A549 treated with Hydrocortisone at 1 μM for 4 hours (cell line): ENCODE measurements at places on chromosomes 6 and 20. TPM values are rescaled to one million over a fixed set of nuclear protein-coding genes. Genes with fewer than 3 reads are reported as not detected.

Gene KHDC3L
- not detected in 5 replicates for total RNA-seq

Gene RALY
- total RNA-seq, result 133 to 156 TPM (median 151 TPM) in 5 replicates

Gene GJA1
- 44.8 to 73.9 TPM (median 61.9 TPM) in 5 replicates for total RNA-seq

Gene FNDC1
- total RNA-seq, result 0.06 to 0.08 TPM (median 0.08 TPM) in 5 replicates

Gene RAB44
- total RNA-seq, result 0.02 to 0.07 TPM (median 0.05 TPM) in 3 of 5 replicates, not detected in the others

Gene NRN1
- total RNA-seq, result 0.38 to 1.0 TPM (median 0.60 TPM) in 5 replicates

Gene CLDN20
- total RNA-seq, result not detected in 5 replicates

Gene CDH4
- 5.8 to 9.4 TPM (median 7.9 TPM) in 5 replicates for total RNA-seq

Gene HSPA1L
- 1.2 to 2.0 TPM (median 1.6 TPM) in 5 replicates for total RNA-seq

Gene MROH8
- total RNA-seq, result 0.71 to 1.5 TPM (median 1.3 TPM) in 5 replicates

Gene CPXM1
- total RNA-seq, result 0.06 TPM in 1 of 5 replicates, not detected in the others

Gene TMEM244
- total RNA-seq, result not detected in 5 replicates

Gene SPTLC3
- 0.01 to 0.12 TPM (median 0.09 TPM) in 3 of 5 replicates, not detected in the others for total RNA-seq

Gene GLP1R
- total RNA-seq, result not detected in 5 replicates

Gene CST2
- 0.59 to 1.2 TPM (median 0.71 TPM) in 5 replicates for total RNA-seq

Gene DYNLT2
- total RNA-seq, result 0.46 to 0.69 TPM (median 0.61 TPM) in 5 replicates

Gene MLN
- not detected in 5 replicates for total RNA-seq

Gene EYA4
- total RNA-seq, result 8.0 to 11.6 TPM (median 9.4 TPM) in 5 replicates

Gene MAS1
- not detected in 5 replicates for total RNA-seq

Gene MCHR2
- not detected in 5 replicates for total RNA-seq

Gene SIM1
- not detected in 5 replicates for total RNA-seq

Gene SLC52A3
- total RNA-seq, result 0.37 to 0.67 TPM (median 0.52 TPM) in 5 replicates

Gene CUL7
- total RNA-seq, result 6.5 to 8.8 TPM (median 7.8 TPM) in 5 replicates

Gene SLC32A1
- total RNA-seq, result not detected in 5 replicates
